Activated CD8-positive, alpha-beta memory T cell treated with anti-CD3 and anti-CD28 coated beads, Interleukin-2, amount 50 U/mL, for 48 hours (primary cell): ENCODE measurements at places on chromosomes 3 and 15.

GRCh38 chr3:3615533-3615932 is 183.7 kb upstream of the LRRN1 start:
- DNase-seq: no peak

- no peak for DNase-seq
These were observed 467.8 kb upstream of the UBE2E2 start for GRCh38 chr3:22735373-22735772.

DNA sequence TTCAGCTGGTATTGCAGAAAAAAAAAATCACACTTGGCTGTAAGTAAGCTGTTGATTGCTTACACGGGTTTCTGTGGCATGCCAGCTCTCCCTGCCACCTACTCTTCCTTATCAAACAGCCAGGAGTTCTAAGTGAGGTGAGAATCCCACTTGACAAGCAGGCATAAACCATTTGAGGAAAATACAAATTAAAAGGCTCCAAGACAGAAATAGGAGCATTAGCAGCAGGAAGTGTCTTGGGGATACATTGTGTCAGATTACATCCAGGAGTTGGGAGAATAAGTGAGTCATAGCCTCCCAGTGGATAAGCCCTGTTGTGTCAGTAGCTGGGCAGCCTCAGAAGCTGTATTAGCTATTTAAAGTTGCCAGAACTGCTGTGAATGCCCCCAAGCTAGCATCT is 256.0 kb downstream of the CNTN4 start:
- no peak for DNase-seq

- no peak for DNase-seq
These were observed 13.0 kb downstream of the MEF2A start for GRCh38 chr15:99578809-99579208.

DNA sequence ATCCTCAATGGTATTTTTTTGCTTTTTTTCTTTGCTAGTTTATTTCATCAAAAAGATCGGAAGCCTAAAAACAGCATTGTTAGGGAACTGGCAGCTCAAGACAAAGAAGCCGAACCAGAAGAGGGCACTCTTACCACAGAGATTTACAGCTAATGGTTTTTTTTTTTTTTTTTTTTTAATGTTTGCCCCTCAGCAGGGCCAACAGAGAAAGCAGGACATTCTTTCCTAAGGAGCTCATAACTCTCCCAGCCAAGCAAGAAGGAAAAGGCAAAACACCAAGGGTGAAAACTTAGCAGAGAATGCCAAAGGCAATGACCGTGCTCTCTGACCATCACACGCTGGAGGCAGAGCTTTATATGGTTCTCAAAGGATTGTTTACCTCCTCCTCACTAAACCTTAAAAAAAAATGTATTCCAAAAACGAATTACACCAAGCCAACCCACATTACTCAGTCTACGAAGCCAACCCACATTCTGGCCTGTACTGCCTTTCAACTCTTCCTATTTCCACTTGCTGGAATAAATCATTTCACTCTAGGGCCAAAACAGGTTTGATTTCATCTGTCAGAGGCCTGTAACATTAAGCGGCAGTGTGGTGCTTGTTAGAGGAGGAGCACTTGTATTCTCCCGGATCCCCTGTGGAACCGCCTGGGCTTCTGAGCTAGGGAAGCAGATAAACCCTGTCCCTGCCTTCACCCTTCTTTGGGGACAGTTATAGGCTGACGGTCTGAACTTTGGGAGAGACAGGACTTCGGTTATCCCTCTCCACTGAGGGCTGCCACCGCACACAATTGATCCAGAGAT is 35.6 kb upstream of the GYG1 start:
- DNase-seq: no peak

- no peak for DNase-seq
These were observed 79.5 kb downstream of the CD200R1L start for GRCh38 chr3:112767177-112767576.

DNA sequence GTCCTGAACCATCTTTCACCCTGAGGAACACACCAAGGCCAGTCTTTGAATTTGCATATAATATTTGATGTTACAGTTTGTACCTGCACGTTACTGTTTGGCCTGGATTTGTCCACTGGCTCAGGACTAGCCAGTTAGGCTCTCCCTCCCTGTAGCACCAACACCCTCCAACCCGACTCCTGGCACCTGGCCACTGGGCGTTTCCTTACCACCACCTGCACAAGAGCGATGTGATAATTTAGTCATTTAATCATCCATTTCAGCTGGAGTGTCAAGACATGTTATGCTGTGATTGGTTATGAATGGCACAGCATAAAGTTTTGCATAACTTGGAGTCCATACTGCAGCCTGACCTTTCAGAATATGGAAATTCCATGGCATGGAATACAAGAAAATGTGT is 242.4 kb downstream of the KCNMB2 start:
- no peak for DNase-seq

DNA sequence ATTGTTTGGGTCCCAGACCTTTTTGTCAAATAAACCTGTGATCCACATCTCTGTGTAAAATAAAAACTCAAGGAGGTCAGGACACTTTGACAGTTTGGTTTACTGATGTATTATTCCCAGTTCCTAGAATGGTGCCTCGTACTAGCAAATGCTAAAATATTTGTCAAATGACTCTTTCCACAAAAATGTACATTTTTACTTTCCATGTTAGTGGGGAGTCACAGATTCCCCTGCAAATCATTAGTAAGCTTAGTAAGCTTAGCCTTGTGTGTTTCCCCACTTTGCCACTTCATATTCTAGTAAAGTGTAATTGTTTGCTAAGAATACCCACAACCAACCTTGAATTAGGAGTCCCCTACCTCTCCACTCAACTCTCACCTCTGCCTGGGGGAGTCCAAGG is 2.4 kb upstream of the MAGI1 start:
- no peak for DNase-seq

DNA sequence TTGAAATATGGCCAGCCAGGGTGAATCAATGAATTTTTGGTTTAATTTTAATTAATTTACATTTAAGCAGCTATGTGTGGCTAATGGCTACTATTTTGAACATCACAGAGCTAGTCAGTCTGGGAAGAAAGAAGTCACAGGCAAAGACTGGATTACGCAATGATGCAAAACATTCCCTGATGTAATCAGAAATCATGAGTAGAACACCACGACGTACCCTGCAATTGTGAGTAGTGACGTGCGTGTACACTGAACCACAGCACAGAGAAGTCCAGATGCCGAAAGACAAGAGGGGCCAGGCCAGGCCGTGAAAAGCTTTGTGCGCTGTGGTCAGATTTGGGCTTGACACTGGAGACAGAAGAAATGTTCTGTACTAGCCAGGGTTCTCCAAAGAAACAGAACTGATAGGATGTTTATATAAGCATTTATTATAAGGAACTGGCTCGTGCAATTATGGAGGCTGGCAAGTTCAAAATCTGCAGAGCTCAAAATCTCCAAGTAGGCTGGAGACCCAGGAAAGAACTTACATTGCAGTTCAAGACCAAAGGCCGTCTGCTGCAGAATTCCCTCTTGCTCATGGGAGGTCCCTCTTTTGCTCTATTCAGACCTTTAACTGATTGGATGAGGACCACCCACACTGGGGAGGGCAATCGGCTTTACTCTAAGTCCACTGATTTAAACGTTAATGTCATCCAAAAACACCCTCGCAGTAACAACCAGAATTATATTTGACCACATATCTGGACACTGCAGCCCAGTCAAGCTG is 44.6 kb downstream of the SH3BP5 start:
- no peak for DNase-seq

DNA sequence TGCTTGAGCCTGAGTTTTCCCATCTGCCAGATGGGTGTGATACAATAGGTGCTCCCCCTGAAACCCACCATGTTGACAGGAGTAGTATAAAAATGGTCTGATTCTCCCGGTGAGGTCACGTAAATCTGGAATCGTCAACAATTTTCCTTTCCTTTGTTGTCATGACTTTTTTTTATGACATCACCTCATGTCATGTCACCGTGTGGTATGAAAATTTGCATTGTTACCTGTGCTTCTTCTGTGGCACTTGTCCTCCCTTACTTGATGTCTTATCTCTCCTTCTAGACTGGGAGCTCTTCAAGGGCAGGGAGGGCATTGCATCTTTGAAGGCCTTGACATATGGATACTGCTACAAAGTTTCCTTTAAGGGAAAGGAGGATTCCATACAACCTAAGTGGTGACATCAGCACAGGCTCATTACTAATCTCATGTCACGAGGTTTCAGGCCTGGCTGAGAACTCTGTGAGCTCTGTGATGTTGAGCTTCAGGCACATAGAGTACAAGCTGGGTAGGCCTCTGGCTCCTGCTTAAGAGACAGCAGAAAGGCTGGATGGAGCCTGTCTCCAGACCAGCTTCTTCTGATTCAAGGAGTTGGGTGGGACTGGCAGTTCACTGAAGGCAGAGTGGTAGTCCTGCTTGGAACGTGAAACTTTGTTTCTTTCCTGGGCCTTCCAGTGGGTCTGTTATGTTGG is 66.3 kb downstream of the LPP start:
- no peak for DNase-seq

- no peak for DNase-seq
These were observed 38.1 kb downstream of the SERPINI1 start for GRCh38 chr3:167773584-167773983.

DNA sequence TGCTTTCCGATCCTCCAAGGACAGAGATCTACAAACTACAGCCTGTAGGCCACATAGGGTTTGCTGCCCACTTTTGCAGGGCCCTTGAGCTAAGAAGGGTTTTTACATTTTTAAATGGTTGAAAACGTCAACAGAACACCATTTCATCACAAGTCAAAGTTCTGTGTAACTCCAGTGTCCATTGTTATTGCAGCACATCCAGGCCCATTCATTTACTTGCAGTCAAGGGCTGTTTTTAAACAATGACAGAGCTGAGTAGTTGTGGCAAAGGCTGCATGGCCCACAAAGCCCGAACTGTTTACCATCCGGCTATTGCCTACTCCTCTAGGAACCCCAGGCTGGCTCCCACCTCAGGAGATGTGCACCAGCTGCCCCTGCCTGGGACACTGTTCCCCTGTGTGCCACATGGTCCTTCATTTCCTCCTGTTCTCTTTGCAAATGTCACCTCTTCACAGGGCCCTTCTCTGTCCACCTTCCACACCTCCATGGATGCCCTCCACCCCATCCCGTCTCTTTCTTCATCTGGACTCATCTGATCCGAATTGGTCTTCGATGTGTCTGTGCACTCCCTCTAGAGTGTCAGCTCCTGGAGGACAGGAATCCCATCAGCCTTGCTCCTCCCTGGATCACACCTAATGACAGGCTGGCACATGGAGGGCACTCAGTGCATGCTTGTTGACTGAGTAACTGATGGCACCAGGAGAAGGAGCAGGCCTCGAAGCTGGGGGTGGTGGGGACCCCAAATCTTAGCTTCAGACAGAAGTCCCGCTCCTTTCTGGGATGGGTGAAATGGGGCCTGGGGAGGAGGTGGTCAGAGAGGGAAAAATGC is 69.5 kb upstream of the IQSEC1 start:
- no peak for DNase-seq

- peak; percentile 80 for DNase-seq
These were observed 283.0 kb downstream of the UACA start for GRCh38 chr15:70480196-70480856.

DNA sequence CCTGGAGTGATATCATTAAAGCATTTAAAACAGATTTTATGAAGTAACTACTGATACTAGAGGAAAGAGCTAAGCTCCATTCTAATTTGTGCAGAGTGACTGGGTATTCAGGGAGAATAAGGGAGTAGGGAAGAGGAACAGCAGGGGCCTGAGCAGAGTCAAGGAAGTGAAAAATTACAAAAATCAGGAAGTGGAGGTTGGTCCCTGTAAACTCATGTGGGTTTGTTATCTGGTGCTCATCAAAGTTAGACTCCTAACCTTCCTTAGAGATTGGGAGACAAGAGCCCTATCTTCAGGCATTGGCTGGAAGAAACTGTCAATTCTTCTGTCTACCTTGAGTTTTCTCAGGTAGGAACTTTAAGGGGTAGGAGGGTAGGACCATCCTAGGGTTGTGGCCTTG is 82.5 kb downstream of the NEK11 start:
- DNase-seq: no peak

DNA sequence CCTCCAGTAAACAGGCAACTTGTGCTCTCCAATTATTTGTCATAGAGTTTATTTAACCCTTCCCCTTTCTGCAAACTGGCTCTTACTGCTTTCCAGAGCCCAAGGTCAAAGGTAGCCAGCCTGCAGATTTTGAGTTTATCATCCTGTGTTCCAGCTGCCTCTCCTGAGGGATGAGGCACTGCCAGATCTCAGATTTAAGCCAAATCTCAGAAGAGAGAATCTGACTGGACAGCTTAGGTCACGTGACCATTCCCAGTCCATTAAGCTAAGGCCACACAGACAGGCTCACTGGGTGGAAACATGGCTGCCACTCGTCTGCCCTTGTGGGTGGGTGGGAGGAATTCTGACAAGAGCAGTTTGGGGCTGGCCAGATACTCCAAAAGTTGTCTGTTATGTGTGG is 8.6 kb upstream of the SIAH2 start:
- no peak for DNase-seq

GRCh38 chr15:67781907-67782690 is 43.2 kb upstream of the SKOR1 start:
- no peak for DNase-seq

DNA sequence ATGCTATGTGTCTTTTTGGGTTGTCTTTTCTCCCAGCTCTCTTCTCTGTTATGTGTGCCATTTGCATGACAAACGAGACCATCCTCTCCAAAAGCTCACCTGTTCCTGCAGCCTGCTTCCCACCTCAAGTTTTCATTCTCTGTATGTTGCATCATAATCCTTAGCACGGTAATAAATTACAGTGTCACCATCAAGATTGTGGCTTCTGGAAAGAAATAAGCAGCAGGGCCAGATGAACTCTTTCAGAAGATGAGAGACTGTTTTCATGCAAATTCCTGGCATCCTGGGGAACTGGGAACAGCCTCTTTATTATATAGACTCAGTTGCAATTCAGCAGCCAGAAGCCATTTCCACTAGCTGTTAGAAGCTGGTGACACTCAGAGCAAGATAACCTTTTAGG is 436.7 kb downstream of the EPHB1 start:
- DNase-seq: no peak

DNA sequence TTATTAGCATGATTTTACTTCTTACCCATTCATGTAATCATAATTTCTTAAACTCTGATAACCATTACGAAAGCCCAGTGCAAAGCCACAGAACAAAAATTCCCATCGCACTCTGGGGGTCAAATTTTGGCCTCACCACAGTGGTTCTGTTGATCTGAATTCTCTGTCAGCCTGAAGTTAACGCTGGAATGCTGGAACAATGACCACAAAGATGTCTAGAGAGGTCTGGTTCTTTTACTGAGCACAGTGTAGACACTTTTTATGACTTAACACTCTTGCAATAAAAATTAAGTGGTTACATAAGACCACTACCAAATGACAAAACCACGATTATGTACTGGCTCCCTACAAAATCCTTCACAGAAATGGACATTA is 94.7 kb downstream of the PDZRN3 start:
- no peak for DNase-seq

DNA sequence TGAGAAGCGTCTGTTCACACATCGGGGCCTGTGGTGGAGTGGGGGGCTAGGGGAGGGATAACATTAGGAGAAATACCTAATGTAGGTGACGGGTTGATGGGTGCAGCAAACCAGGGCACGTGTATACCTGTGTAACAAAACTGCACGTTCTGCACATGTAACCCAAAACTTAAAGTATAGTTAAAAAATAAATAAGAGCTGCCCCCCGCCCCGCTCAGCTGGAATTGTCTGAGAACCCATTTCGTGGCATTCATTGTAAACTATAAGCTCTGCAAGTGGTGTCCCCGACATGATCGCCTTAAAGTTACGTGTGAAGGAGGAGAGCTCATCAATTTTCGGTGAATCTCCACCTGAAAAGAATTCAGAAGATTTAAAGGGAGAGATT is 7.3 kb upstream of the LIPH start:
- no peak for DNase-seq
